ENCODE measurements at places on chromosomes 3 and 15. TPM values are rescaled to one million over a fixed set of nuclear protein-coding genes. Genes with fewer than 3 reads are reported as not detected.

CNTN3 gene
- total RNA-seq, result 3.3 TPM

DNA sequence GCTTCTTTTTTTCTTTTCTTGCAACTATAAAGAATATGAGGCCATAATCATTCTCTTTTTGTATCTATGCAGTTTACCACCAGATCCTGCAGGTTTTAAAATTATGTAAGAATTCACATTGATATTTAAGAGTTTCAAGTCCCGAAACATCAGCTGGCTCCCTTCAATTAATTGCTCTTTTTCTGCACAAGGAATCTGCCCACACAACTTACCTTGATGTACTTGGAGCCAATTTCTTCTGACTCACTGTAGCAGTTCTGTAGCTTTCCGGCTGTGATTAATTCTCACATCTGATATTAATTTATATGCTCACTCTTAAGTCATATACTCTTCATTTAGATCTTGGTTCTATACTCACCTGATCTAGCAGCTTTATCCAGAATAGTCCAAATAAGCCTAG, 781.8 kb downstream of the CADM2 start:
- DNase-seq, result no peak

- no peak for DNase-seq
Measured at GRCh38 chr15:61820951-61821350, 239.3 kb downstream of the VPS13C start.

WNT5A gene
- 10.3 TPM for total RNA-seq

ANKUB1 gene
- not detected for total RNA-seq

CGNL1 gene
- total RNA-seq, result 3.9 TPM

DNA sequence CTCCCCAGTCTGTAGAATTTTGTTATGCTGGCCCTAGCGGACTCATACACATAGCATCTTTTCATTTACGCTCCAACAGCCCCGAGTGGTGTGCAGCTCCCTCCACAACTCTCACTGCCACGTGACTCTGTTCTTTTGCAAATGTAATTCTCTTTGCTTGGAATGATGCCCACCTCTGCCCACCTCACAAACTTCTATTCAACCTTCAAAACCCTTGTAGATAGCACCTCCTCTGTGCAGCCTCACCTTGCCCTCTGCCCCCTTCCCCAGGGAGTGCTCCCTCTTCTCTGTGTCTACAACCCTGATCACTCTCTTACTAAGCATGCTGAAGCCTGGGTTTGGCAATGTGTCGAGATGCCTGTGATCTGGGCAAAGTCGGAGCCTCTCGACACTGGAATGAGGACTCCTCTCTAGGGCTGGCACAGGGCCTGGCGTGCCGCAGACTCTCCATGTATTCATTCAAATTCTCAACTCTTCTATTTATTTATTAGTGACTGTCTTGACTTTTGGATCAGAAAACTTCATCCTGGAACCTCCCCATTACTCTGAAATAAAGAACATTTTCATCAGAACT, 73.5 kb downstream of the MGLL start:
- peak; percentile 78 for DNase-seq

DNA sequence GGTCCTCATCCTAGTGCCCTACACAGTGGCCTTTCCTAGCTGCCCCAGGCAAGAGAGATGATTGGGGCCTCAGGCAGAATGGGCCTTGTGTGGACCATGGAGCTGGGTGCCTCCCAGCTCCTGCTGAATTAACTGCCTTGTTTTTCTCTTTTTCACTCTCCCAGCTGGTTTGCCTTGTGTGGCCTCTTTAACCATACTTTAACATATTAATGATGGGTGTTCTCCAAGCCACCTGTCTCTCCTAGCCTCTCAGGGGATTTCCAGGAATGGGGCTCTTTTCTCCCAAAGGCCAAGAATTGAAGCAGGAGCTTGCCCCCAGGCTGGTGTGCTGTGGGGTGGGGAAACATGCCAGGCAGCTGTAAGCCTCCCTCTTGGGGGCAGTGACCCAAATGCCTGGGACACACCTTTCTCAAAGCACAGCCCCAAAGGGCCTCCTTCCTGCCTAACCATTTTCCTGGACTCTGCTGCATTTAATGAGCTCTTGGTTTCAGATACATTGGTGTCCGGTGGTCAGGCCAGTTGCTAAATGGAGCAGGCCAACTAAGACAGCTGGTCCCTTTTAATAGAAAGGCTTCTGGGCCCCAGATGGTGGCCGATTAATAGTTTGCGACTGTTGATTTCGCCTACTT, 5.6 kb downstream of the ALPK3 start:
- peak; percentile 74 for DNase-seq
